ENCODE measurements at places on chromosomes 16 and 17. TPM values are rescaled to one million over a fixed set of nuclear protein-coding genes. Genes with fewer than 3 reads are reported as not detected.

DNA sequence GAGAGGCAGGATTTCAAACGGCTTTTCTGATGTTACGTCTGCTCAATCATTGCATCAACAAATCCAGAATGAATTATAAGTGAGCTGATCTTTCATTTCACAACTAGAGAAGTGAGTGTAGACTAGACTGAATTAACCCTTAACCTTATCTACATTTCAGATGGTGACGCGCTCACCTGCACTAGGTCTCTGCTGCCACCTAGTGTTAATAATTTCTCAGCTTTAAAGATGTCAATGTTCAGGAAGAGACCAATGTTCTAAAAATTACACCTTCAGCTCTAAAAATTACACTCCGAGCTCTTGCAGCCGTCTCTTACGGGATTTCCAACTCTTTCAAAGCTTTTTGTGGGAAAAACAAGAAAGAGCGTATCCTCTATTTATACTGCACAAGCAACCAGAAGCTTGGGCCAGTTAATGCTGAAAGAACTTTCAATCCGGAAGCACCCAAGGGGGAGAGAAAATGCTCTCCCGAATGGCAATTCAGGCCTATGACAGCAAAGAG, 88.2 kb upstream of the FA2H start:
- H3K27me3 ChIP-seq: no peaks in the 10 kb centered on the region
- peaks cover 6% of the 10 kb centered on the region for H3K4me1 ChIP-seq
- no peak for DNase-seq

DNA sequence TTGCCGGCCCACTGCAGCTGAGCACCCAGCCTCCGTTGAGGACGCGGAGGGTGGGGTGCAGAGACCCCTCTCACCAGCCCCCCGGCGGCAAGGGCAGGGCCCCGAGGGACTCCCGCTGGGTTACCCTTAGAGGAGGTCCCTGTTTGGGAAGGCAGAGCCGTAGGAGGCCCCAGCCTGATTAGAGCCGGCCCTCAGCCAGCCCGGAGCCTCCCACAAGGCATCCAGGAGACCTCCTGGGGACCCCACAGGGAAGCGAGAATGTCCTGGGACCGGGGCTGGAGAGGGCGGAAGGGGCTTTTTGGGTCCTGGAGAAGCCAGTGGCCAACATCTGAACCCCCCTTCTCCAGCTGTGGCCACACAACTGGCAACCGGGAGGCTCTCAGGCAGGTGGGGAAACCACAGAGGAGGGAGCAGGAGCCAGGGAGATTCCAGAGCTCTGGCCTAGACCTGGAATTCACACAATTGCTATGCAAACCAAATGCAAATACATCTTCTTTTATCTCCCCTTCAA, 21.7 kb upstream of the SP6 start:
- H3K4me3 ChIP-seq: peak overlapping the region; percentile 57
- H3K27me3 ChIP-seq: peaks cover 3% of the 10 kb centered on the region
- peak; percentile 79 for DNase-seq

DNA sequence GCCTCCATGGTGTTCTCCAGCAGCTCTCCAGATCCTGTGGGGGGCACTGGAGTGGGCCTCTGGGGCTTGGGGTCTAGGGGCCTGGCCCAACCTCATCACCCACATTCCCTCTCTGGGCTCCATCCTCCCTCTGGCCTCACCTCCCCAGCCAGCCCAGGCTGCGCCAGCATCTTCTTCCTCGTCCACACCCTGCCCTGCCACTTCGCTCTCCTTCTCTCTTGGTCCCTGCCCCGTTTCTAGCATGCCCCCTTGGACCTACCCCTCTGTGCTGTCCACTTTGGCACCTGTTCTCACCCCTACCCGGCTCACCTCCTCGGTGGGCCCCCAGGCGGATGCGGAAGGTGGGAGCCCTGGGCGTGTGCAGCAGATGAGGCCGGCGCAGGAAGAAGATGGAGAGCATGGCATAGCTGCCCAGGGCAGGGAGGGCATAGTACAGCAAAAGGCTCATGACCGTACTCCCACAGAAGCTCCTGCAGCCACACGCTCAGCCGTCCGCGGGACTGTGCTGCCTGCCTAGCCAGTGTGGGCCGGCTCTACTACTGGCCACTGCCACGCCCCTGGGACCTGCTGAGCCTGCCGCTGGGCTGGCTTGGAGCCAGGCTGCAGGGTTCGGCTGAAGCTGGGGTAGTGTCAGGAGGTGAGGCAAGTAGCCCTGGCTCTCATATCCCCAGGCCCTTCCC, at the start of gene GDPD3:
GDPD3 (minus strand) TSS at position 507 of the 680 bp plus-strand sequence; CDS start at position 448, 59 bp downstream.
- no peak within 1 kb of the TSS for H3K27ac ChIP-seq
- no peaks in the 10 kb centered on the region for H3K36me3 ChIP-seq
- H3K4me3 ChIP-seq: no peak within 1 kb of the TSS

DNA sequence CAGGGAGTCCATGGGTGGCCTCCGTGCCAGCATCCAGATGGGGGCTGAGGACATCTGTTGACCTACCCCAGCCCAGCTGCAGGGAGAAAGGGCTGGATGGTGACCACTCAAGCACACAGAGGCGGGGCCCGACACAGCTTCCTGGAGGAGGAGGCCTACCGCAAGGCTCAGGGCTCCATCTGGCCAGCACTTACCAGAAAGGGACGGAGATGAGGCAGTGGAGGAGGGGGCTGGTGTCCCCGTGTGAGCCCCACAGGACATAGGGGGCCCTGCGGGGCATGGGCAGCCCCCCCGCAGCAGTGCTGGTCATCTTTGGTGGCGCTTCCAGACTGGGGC, 147.5 kb upstream of the CIBAR2 start:
- H3K36me3 ChIP-seq: no peaks in the 10 kb centered on the region
- no peak overlapping the region for H3K27ac ChIP-seq
- H3K4me3 ChIP-seq: no peak overlapping the region
- no peak for DNase-seq
- no peaks in the 10 kb centered on the region for H3K27me3 ChIP-seq

GRCh38 chr17:49872754-49873377, 25.0 kb upstream of the TAC4 start:
- H3K4me3 ChIP-seq: no peak overlapping the region
- DNase-seq: no peak
- no peaks in the 10 kb centered on the region for H3K27me3 ChIP-seq
- no peaks in the 10 kb centered on the region for H3K36me3 ChIP-seq
- no peak overlapping the region for H3K27ac ChIP-seq

DNA sequence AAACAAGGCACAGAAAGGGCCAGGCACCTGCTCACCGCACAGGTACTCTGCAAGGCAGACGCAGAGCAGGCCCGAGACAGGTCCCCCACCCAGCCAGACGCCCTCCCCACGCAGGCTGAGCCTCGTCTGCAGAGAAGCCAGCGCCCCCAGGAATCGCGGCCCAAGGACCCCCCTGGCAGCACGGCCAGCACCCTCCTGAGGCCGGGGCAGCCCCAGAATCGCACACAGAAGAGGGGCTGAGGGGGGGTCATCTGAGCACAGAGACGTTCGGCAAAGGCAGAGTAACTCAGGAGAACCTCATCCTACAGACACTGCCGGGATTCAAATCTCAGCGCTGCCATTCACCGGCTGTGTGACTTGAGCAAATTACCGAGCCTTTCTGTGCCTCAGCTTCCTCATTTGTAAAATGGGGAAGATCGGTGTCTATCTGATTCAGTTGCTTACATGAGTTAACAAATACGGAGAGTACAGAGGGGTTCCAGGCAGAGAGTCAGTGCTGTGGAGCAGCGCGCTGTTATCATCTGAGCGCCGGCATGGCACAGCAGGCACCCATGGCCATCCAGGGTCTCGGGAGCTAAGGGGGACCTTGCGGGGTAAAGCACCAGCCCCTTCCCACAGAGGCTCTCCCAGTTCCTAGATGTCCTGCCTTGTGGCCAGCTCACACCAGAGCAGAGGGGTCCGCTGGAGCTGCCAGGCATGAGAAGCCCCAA, 10.4 kb downstream of the EMC6 start:
- peak; percentile 47 for DNase-seq
- H3K36me3 ChIP-seq: no peaks in the 10 kb centered on the region
- H3K27ac ChIP-seq: no peak overlapping the region
- no peaks in the 10 kb centered on the region for H3K27me3 ChIP-seq
- no peaks in the 10 kb centered on the region for H3K4me1 ChIP-seq

DNA sequence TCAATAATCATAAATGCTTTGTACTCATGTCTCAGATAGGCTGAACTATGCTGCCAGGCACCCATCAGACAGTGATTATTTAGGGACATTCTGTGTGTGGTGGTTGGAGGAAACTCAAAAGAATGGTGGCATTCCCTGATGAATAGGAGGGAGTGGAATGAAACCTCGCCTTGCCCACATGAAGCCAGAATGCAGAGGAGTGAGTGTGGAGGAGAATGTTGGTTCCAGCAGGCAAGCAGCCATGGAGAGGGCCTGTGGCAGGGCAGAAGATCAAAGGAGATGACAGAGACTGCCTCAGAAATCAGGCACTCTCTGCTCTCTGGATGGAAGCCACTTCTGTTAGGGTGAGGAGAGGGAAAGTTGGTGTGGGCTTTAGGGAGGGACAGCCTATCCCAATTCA, 22.5 kb downstream of the KCTD19 start:
- no peak overlapping the region for H3K27ac ChIP-seq
- H3K4me3 ChIP-seq: no peak overlapping the region
- H3K27me3 ChIP-seq: no peaks in the 10 kb centered on the region
- no peaks in the 10 kb centered on the region for H3K36me3 ChIP-seq
- no peak for DNase-seq
- H3K4me1 ChIP-seq: no peaks in the 10 kb centered on the region

DNA sequence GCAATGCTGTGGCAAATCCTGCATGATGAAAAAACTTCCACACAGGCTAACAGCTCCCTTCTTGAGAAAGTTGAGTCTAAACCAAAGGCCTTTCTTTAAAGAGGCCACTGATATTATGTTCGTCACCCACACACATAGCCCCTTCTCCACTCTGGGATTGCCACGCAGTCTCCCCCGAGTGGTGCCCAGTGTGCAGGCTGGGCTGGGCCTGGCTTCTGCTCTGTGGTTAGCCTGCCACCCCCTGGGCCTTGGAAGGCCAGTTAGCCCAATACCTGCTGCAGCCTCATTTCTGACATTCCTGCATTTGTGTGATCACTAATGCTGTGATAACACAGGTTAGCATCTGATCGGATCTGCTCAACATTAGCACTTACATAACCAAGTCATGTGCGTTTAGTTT, 44.8 kb downstream of the CDH3 start:
- H3K4me1 ChIP-seq: no peaks in the 10 kb centered on the region
- peaks cover 27% of the 10 kb centered on the region for H3K36me3 ChIP-seq
- no peak overlapping the region for H3K27ac ChIP-seq
- no peak for DNase-seq
- no peaks in the 10 kb centered on the region for H3K27me3 ChIP-seq
- no peak overlapping the region for H3K4me3 ChIP-seq

DNA sequence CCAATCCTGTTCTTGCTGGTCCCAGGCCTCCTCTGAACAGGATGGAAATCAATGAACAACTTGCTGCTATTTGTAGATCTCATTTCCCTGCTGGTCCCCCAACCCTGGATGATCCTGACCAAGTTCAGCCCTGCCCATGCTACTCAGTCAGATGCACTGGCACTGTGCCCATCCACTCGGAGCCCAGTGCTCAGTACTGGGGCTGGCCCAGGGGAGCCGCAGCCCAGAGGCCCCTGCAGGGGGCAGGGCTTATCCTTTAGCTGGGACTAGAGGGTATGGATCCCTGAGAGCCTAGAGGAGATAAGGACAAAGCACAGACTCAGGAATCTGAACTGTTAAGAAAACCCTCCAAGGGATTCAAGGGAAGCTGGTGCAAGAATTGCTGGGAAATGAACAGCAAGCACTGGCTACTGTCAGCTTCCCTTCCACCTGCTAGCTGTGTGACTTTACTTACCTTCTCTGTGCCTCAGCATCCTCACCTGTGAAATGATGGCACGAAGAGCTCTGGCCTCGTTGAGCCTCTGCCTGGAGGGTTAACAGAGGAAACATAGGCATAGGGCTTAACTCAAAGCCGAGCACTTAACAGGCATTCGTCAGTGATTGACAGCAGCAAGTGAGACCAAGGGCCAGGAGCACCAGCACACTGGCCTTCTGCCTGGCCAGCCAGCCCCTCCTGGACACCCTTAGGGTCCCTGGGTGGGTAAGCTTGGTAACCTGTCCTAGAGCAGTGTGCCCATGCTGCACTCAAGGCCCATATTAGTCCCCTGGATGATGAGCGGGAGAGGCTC, 29.8 kb upstream of the C1QL1 start:
- no peaks in the 10 kb centered on the region for H3K36me3 ChIP-seq
- H3K4me1 ChIP-seq: no peaks in the 10 kb centered on the region
- H3K27me3 ChIP-seq: peaks cover 4% of the 10 kb centered on the region
- no peak for DNase-seq
- no peak overlapping the region for H3K4me3 ChIP-seq

GRCh38 chr16:11356573-11357331, 11.5 kb downstream of the RMI2 start:
- DNase-seq: peak; percentile 85
- no peaks in the 10 kb centered on the region for H3K4me1 ChIP-seq
- H3K27me3 ChIP-seq: no peaks in the 10 kb centered on the region
- no peak overlapping the region for H3K27ac ChIP-seq
- no peak overlapping the region for H3K4me3 ChIP-seq
- no peaks in the 10 kb centered on the region for H3K36me3 ChIP-seq

DNA sequence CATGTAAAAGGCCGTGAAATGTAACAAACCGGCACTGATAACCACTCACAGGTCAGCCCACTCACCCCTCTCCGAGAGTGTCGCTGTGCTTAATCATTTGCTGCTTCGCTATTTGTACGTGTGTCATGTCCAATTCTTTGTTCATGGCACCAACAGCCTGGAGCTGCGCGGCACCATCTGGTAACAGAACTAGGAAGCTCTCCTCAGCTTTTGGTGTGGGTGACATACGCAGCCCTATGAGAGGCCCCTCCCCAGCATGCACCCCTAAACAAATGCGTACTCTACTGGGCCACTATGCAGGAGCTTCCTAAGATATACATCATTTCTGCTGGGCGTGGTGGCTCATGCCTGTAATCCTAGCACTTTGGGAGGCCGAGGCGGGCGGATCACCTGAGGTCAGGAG, 2.3 kb upstream of the PECAM1 start:
- H3K4me3 ChIP-seq: no peak overlapping the region
- H3K27me3 ChIP-seq: no peaks in the 10 kb centered on the region
- DNase-seq: no peak

GRCh38 chr17:73304971-73305812, 6.6 kb downstream of the CDC42EP4 start:
- H3K36me3 ChIP-seq: no peaks in the 10 kb centered on the region
- H3K27me3 ChIP-seq: no peaks in the 10 kb centered on the region
- peaks cover 20% of the 10 kb centered on the region for H3K4me1 ChIP-seq

GRCh38 chr17:57269598-57270255, 13.4 kb downstream of the MSI2 start:
- no peaks in the 10 kb centered on the region for H3K27me3 ChIP-seq
- DNase-seq: no peak
- no peak overlapping the region for H3K4me3 ChIP-seq
- no peak overlapping the region for H3K27ac ChIP-seq
- peaks cover 7% of the 10 kb centered on the region for H3K4me1 ChIP-seq

MEFV gene
- 0.02 TPM for polyA plus RNA-seq

SOST gene
- 0.08 TPM for polyA plus RNA-seq

EPOP gene
- polyA plus RNA-seq: 1.5 TPM

Data from H1 (cell line).